Placental pericyte (primary cell): ENCODE measurements at places on chromosomes 5 and 9. TPM values are rescaled to one million over a fixed set of nuclear protein-coding genes. Genes with fewer than 3 reads are reported as not detected.

Gene TMEM215
- not detected in 2 replicates for total RNA-seq

Gene ZDHHC11B
- 0.22 TPM in 1 of 2 replicates, not detected in the other for total RNA-seq

Gene C5orf52
- not detected in 2 replicates for total RNA-seq

Gene ALDOB
- not detected in 2 replicates for total RNA-seq

Gene SHC3
- total RNA-seq, result 2.4 and 15.3 TPM in 2 replicates
